Left hindlimb (tissue), 1 donor: ENCODE measurements at places on chromosomes 3 and 15.
A peak's percentile ranks its signal among the peaks of the same experiment; 100 is the strongest.

GRCh38 chr3:187215460-187215859 lies 18.2 kb downstream of the RTP1 start:
- DNase-seq: no peak

- DNase-seq: no peak
Measured at GRCh38 chr3:12138044-12138443, 20.7 kb downstream of the TIMP4 start.

DNA sequence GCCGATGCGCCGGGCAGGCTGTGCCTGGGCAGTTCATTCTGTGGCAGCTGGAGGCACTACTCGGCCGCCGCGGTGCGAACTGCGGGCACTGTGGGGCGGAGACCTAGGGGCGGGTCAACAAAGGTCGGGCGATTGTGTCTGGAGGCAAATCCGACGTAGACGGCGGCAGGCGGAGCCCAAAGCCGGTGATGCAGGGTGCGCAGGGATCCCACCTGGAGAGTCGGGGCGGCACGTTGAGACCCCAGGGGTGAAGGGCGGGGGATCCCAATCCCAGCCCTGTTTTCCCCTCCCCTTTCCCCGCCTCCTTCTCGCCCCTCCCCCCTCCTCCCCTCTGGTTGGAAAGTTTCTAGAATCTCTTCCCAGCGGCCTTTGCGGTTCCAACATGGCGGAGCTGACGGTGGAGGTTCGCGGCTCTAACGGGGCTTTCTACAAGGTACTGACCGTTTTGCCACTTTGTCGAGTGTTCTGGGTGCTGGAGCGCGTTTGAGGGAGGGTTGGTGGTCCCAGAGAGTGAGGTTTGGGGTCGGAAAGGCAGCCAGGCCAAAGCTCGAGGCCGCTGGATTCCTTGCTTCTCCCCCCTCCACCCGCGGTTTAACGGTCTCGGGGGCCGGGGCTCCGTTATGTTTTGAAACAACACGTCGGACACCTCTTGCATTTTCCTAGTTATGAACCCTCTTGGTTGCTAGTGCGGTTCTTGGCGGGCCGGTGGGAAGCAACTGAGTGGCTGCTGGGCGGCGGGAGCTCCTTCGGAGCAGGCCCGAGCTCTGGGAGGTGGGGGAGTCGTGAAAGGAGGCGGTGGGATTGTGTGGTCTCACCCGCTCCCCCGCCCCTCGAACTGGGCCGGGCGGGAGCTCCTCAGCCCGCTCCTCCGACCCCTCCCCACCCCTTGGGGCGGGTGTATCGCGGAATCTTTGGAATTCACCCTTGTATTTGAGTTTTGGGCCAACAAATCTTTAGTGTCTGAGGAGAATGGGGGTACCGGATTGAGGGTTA lies at the start of gene FXR1:
FXR1 (plus strand) TSS at position 367 of the 993 bp plus-strand sequence; CDS start at position 383, 16 bp downstream.
- DNase-seq: peak; percentile 90

GRCh38 chr15:60544581-60545264 lies 65.8 kb upstream of the ICE2 start:
- no peak for DNase-seq

DNA sequence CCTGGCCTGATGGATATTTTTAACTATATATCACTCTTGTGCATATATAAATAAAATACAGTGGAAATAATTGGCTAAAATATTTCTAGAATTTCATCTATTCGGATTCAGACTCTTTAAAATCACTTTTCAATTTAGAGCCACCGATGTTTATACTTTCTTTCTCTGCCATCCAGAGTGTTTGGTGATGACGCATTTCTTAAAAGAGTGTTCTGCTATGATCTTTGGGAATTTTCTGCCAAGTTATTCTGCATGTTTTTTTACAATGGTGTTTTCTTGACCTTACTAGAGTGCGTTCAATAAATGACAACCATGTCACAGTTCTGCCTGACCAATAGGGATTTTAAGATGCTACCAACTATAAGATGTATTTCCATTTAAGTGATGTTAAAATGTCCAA lies 30.2 kb downstream of the PPP2R3A start:
- DNase-seq: no peak

- DNase-seq: peak; percentile 63
Measured at GRCh38 chr15:57667171-57667849, 39.2 kb upstream of the POLR2M start.

GRCh38 chr3:178684881-178685590 lies 148.8 kb downstream of the KCNMB2 start:
- no peak for DNase-seq

GRCh38 chr3:188326111-188326510 lies 172.2 kb downstream of the LPP start:
- DNase-seq: no peak

- DNase-seq: peak; percentile 65
Measured at GRCh38 chr3:161914703-161915417, 418.3 kb downstream of the OTOL1 start.

- DNase-seq: peak; percentile 51
Measured at GRCh38 chr3:136343873-136344555, 93.9 kb downstream of the PCCB start.

DNA sequence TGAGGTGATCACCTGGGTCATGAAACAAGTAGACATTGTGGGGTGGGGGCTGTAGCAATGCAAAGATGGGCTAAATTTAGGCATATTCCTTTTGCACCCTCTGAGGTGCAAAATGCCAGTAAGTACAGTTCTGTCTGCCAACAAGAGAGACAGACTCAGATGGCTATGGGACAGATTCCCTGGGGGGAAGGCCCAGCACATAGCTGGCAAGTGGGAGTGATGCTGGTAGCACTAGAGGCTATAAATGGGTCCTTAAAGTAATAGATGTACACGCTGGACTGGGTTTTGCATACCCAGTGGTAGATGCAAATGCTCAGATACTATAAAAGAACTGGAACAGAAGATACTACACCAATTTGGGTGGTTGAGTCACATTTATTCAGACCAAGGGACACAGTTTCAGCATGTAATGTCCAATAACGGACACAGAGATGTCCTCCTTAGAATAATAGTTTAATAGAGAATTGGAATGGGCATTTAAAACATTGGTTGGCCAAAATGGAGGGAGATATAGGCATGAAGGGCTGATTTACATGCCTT lies 67.4 kb upstream of the RNU6-1 start:
- DNase-seq: no peak

- no peak for DNase-seq
Measured at GRCh38 chr3:66386011-66386924, 114.6 kb downstream of the LRIG1 start.

DNA sequence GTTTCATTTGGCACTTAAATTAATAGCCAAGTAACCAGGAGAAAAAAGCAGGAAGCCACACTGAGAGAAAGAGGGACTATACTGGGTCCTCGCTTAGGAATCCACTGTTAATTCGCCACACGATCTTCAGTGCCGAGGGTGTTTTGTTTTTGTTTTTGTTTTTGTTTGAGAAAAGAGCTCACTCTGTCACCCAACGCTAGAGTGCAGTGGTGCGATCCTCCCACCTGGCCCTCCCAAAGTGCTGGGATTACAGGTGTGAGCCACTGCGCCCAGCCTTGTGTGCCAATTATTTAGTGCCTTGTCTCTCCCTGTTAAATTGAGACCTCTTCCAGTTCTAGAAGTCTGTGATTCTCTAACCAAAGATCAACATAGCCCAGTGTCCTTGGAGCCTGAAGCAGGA lies 53.8 kb upstream of the TPM1 start:
- DNase-seq: no peak

GRCh38 chr3:42459151-42459550 lies 43.3 kb upstream of the VIPR1 start:
- DNase-seq: no peak

DNA sequence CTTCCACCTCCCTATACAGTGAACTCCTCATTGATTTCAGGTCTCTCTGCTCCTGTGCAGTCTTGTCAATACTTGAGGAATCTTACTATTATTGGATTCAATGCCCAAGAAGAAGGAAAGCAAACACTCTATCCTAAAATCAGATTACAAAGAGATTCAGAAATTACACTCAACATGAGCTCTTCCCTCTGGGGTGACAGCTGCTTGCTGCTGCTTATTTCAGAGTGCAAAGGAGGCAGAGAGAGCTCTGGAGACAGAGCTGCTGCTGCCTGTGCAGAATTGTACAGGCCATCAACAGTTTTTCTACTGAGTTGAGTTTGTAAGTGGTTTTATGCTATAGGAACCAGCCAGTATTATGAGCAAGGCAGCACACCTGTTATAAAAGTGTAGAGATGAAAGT lies 7.1 kb downstream of the RYR3 start:
- DNase-seq: no peak

- DNase-seq: no peak
Measured at GRCh38 chr3:193119926-193120325, 121.1 kb upstream of the PLAAT1 start.

DNA sequence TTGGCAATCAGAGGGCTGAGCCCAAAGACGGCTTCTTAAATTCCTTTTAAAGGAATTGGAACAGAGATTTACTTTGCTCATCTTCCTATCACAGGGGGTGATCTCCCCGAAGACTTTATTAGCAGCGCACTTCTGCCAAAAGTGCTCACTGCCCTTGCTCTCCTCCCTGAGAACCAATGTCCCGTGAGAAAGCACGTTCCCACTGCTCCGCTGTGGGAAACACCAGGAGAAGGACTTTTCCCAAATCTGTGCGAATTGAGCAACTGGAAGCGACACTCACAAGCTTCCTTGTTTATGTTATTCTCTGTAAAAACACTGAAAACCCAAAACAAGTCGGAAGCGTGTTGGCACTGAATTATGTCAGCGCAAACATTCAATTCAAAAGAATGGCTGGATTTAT lies 670.8 kb upstream of the NR2F2 start:
- no peak for DNase-seq

DNA sequence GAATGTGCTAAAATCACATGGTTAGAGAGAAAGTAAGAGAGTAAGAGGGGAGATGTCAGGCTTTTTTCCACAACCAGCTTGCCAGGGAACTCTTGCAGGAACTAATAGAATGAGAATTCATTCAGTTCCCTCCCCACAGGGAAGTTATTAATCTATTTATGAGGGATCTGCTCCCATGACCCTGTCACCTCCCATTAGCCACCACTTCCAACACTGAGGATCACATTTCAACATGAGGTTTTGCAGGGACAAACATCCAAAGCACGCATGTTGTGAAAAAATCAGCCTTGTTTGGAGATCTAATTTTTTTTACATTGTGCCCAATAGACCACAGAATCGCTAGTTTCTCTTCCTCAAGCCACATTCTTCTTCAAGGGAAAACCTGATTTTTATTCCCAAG lies 904.0 kb downstream of the TBL1XR1 start:
- no peak for DNase-seq

DNA sequence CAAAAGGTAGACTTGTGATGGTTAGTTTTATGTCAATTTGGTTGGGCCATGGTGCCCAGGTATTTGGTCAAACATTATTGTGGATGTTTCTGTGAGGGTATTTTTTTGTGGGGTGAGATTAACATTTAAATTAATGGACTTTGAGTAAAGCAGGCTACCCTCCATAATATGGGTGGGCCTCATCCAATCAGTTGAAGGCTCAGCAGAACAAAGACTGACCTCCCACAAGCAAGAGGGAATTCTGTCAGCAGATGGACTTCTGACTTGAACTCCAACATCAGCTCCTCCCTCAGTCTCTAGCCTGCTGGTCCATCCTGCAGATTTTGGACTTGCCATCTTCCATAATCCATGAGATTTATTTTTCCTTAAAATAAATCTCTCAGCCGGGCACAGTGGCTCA lies 55.6 kb upstream of the BNC1 start:
- no peak for DNase-seq

DNA sequence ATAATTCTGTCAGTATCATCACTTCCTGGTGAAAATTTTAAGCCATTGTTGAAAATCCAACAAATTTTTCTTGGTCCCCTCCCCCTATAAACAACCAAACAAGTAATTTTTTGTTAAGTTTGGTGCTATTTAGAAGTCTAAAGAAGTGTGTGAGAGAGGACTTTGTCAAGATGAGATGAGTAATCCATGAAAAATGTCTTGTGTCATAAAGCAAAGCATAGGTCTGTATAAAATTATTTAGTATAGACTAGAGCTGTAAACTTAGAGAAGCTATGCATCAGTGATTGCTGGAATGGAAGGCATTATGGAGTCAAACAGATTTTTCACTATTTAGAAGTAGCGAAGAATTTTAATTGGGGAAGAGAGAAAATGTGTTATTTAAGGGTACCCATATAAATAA lies 31.4 kb downstream of the MAPK6 start:
- DNase-seq: no peak

DNA sequence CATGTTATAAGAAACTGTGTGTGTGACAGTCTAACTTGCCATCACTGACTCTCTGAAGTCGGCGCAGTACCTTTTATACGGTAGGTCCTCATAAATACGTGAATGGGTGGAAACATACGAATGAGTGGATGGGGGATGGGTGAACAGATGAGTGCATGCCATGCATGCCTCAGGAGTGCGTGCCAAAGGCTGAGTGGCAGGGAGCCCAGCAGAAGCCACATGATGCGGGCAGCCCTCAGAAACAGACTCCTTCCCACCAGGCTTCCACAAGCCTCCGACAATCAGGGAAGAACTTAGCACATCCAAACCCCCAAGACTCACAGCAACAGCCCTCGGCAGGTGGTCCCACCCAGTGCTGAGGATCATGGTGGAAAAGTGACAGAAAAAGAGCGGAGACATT lies 16.7 kb downstream of the HCN4 start:
- DNase-seq: no peak

DNA sequence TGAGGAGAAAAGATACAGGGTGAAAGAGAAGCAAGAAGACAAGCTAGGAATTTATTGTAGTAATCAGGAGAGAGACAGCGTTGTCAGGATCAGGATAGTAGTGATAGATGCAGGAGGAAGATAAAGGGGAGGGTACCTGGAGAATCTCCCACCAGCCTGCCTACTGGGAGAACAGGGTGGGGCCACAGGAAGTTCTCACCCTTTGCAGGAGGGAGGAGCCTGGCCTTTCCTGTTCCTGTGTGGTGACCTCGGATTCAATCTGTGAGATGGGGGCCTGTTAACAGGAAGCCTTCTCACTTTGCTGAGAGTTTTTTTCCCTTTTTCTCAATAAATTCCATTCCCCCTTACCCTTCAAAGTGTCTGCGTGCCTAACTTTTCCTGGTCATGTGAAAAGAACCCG lies 37.6 kb downstream of the GMPS start:
- DNase-seq: no peak

DNA sequence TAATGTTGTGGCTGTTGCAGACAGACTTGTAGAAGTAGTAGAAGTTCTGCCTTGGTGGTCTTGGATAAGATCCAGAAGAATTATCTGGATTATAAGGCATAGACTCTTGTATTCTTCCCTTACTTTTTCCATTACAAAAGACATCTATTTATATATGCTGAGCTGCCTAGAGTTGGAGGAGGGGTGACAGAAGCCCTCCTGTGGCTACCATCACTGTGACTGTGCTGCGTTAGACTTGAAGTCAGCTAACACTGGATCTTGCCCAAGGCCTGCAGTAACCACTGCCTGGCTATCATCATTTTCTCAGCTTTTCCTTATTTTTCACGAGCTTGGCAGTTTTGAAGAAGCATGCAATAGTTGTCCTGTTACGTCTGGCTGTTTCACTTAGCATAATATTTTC lies 684.8 kb upstream of the BCHE start:
- no peak for DNase-seq

GRCh38 chr15:36529296-36530011 lies 50.0 kb upstream of the CDIN1 start:
- no peak for DNase-seq
